Fibroblast of skin of right biceps (primary cell): ENCODE measurements at places on chromosomes 7 and 10.

DNA sequence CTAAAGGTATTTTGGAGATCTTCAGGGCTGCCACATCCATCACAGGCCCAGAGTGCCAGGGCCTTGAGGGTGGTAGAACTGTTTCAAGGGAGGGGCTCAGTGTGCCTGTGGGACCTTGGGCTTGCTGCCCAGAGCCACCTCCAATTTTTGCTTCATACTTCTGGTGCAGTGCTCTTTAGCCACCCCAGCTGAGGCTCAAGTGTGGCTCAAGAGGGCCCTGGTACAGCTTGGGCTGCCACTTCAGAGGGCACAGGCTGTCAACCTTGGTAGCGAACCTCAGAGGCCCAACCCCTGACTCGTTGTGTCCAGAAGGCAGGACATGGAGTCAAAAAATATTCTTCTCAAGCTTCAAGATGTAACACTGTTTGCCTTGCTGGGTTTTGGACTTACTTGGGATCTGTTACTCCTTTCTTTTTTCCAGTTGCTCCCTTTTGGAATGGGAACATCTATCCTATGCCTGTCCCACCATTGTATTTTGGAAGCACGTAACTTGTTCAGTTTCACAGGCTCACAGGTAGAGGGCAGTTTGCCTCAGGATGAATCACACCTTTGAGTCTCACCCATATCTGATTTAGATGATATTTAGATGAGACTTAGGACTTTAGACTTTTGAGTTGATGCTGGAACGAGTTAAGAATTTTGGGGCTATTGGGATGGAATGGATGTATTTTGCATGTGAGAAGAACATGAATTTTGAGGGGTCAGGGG, 224.8 kb downstream of the RPS24 start:
- no peak for DNase-seq

DNA sequence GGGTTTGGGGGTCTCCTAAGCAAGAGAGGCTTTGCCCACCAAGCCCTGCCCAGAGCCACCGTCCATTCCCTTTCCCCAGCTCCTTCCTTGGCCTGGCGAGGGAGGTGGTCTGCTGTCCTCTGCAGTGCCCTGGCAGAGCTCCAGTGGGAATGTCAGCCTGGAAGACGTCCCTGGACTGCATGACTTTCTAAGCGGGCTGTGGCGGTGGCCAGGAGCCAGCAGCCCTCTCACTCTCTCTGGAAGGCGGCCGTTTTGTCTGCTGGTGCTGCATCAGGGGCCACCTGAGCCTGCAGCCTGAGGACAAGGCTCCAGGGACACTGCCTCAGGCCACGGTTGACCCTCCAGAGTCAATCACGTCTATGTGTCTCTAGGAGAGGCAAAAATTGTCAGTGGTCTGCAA, 271.0 kb downstream of the SKAP2 start:
- no peak for DNase-seq

GRCh38 chr7:22992874-22993840, 20.8 kb downstream of the HYCC1 start:
- no peak for DNase-seq

GRCh38 chr7:121373177-121373576, 22.9 kb downstream of the FAM3C start:
- DNase-seq, result no peak
